Aorta (tissue), 5 donors: ENCODE measurements at places on chromosomes 16 and 17. TPM values are rescaled to one million over a fixed set of nuclear protein-coding genes. Genes with fewer than 3 reads are reported as not detected.
A peak's percentile ranks its signal among the peaks of the same experiment; 100 is the strongest.

- no peak for DNase-seq
- H3K27me3 ChIP-seq, result no peaks in the 10 kb centered on the region
- no peak overlapping the region for H3K27ac ChIP-seq
- no peak overlapping the region for H3K4me3 ChIP-seq
- H3K36me3 ChIP-seq, result no peaks in the 10 kb centered on the region
- no peaks in the 10 kb centered on the region for H3K4me1 ChIP-seq
These were observed 9.5 kb downstream of the IRF8 start for GRCh38 chr16:85908444-85908843.

- H3K27ac ChIP-seq, result no peak overlapping the region
- peaks cover 14% of the 10 kb centered on the region for H3K36me3 ChIP-seq
- H3K4me3 ChIP-seq, result no peak overlapping the region
- no peaks in the 10 kb centered on the region for H3K4me1 ChIP-seq
- H3K27me3 ChIP-seq, result no peaks in the 10 kb centered on the region
These were observed 11.7 kb downstream of the NDUFAB1 start for GRCh38 chr16:23584186-23585076.

- H3K27me3 ChIP-seq, result no peaks in the 10 kb centered on the region
- H3K4me1 ChIP-seq, result no peaks in the 10 kb centered on the region
- no peak overlapping the region for H3K27ac ChIP-seq
- H3K36me3 ChIP-seq, result peaks cover 3% of the 10 kb centered on the region
- no peak overlapping the region for H3K4me3 ChIP-seq
- no peak for DNase-seq
These were observed 293.4 kb downstream of the XYLT1 start for GRCh38 chr16:17177242-17177958.

KRT28 gene
- total RNA-seq, result not detected

BRIP1 gene
- 1.4 TPM for total RNA-seq

- DNase-seq, result no peak
- H3K4me3 ChIP-seq, result no peak overlapping the region
- H3K4me1 ChIP-seq, result no peaks in the 10 kb centered on the region
- H3K36me3 ChIP-seq, result no peaks in the 10 kb centered on the region
- no peaks in the 10 kb centered on the region for H3K27me3 ChIP-seq
These were observed 51.5 kb downstream of the GSG1L start for GRCh38 chr16:28011971-28012445.

- no peaks in the 10 kb centered on the region for H3K27me3 ChIP-seq
- H3K4me3 ChIP-seq, result no peak overlapping the region
- no peaks in the 10 kb centered on the region for H3K4me1 ChIP-seq
- no peak overlapping the region for H3K27ac ChIP-seq
- peak; percentile 45 for DNase-seq
These were observed 122.2 kb downstream of the CCDC182 start for GRCh38 chr17:57622683-57623433.

DNA sequence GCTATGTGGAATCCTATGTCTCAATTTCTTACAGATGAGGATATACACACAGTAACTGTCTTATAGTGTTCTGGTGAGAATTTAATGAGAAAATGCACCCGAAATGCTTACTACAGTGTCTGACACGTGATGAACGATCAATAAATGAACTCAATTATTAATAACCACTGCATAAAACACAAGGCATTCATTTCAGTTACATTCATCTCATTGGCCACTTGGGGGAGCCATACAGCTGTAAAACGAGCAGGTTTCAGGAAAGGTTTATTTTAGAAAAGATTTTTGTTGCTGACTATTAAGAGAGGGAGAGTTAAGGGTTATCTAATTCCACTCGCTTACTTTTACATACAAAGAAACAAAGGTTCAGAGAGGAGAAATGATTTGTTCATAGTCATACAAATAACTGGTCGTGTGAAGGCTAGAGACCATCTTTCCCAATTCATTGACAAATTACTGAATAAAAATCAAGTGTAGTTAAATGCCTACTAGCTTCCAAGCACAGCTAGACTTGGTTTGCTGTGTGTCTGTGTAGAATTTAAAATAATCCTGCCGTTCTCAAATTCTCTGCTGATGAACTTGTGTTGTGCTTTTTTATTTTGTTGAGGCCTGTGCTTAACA lies 160.1 kb downstream of the MAP2K4 start:
- H3K27ac ChIP-seq, result no peak overlapping the region
- DNase-seq, result no peak
- no peaks in the 10 kb centered on the region for H3K27me3 ChIP-seq
- H3K36me3 ChIP-seq, result no peaks in the 10 kb centered on the region
- H3K4me1 ChIP-seq, result peaks cover 4% of the 10 kb centered on the region

SCPEP1 gene
- total RNA-seq, result 81.1 TPM

DNA sequence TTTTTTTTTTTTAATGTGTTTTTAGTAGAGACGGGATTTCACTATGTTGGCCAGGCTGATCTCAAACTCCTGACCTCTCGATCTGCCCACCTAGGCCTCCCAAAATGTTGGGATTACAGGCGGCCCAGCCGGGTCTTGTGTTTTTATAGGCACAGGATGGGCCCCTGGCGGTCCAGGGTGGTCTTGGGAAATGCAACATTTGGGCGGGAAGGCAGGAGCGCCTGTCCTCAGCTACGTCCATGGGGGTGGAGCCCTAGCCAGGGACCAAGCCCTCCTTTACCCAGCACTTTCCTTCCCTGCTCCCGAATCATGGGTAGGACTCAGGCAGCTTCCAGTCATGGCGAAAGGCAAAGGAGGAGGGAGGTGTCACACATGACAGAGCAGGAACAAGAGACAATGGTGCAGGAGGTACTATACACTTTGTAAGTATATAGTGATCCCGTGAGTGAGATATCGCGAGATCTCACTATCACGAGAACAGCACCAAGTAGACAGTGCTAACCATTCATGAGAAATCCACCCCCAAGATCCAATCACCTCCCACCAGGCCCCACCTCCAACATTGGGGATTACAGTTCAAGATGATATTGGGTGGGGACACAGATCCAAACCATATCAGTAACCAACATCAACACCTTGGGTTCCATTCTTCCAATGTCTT lies 226.7 kb upstream of the WSCD1 start:
- H3K27me3 ChIP-seq, result no peaks in the 10 kb centered on the region
- H3K27ac ChIP-seq, result no peak overlapping the region
- H3K4me3 ChIP-seq, result no peak overlapping the region
- no peaks in the 10 kb centered on the region for H3K36me3 ChIP-seq
- no peak for DNase-seq

DNA sequence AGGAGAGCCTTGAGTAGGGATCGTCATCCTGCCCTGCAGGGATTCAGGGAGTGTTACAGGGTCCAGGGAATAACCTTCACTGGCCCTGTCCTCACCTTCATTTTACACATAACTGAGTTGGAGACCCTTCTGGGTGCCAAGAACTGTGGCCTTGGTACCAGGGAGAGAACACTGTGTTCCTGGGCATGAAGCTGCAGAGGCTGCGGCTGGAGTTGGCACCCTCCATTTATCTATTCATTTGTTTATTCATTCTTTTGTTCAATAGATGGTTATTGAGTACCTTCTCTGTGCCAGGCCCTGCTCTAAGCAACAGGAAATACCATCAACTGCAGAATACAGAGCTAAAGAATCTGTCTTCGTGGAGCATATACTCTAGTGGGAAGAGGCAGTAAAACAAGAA lies 6.7 kb downstream of the ABCC3 start:
- no peaks in the 10 kb centered on the region for H3K27me3 ChIP-seq
- no peaks in the 10 kb centered on the region for H3K36me3 ChIP-seq
- no peak overlapping the region for H3K4me3 ChIP-seq
- H3K4me1 ChIP-seq, result no peaks in the 10 kb centered on the region
- no peak overlapping the region for H3K27ac ChIP-seq

DNA sequence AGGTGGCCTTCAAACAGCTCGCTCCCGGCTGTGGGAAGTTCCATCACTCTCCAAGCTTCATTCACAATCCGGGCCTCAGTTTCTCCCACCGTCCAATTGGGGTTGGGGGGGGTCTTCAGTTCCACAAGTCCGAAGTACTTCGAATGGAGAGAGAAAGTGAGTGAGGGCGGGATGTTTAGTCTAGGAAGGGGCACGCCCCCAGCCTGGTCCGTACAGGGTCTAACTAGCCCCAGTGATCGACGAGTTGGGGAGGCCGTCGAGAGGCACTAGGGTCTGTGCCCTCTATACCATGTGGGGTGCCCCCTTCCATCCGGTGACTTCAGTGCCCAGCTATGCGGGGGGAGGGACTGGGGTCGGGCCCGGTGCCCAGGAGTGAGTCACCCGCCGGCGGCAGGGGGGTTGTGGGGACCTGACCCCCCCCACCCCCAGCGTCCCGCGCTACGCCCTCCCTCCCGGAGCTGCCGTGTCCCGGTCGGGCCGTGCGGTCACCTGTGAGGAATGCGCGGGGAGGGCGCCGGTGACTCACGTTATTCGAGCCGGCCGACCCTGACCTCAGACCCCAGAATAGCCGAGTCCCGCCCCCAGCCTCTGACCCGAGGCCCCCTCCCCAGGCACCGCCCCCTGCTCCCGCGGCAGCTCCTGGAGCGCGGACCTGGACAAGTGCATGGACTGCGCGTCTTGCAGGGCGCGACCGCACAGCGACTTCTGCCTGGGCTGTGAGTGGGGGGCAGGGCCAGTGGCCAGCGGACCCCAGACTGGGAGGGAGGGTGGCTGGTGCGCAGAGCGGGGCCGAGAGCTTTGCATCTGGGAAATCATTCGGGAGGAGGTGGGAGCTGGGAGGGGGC lies 658 bp downstream of the TNFRSF12A start:
- no peaks in the 10 kb centered on the region for H3K36me3 ChIP-seq
- H3K4me1 ChIP-seq, result no peaks in the 10 kb centered on the region
- peak; percentile 98 for DNase-seq

DNA sequence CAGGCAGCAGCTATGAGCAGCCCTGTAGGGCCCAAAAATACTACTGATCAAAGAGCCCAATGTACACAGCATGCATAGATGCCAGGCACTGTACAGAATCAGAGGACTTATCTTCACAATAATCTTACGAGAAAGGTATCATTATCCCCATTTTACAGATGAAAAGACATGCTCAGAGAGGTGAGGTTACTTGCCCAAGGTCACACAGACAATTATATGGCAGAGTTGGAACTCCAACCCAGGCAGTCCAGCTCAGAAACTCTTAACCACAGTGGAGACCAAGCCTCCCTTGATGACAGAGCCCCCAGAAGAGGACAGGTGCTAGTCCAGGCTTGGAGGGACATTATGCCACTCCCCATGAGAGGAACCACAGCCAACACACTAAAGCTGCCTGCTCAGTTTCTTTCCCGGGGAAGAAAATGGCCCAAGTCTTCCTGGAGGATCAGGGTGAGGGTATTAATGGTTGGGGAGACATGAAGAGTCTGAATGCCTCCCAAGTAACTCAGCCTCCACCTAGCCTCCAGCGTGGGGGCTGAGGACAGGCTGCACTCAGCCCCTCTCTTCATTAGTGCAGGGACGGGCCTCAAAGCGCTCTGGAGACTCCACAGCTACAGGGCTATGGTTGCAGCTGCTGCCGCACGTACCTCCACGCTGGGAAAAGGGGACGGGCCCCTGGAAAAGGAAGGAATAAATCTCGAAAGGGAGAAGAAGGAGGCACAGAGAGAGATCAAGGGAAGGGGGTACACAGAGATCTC lies 826 bp downstream of the UNC119 start:
- H3K4me3 ChIP-seq, result peak overlapping the region; percentile 71
- no peak overlapping the region for H3K27ac ChIP-seq
- no peaks in the 10 kb centered on the region for H3K27me3 ChIP-seq
- DNase-seq, result peak; percentile 61

DNA sequence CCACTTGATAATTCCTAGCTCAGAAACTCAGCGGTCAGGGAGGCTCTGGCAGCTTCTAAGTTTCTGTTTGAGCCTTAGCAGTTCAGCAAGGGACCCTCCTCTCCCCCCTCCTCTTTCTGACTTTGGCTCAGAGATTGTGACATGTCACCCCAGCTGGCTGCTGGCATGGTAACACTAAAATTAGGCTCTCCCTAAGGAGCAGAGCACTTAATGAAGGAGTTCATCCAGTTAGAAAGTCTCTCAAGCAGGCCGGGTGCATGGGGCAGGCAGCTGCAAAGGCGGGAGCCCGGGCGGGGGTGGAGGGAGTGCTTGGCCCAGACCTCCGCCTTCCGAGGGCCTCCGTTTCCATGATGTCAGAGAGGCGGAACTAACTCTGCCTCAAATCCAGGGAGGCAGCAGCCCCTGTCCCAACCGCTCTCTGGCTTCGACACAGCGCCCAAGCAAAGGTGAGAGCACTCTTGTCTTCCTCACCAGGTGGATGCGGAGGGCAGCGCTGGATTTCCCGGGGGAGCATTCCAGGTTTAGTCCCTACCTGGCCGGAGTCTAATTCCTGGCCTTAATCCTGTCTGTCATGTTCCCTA lies 128.0 kb upstream of the PLCG2 start:
- no peak overlapping the region for H3K4me3 ChIP-seq
- H3K27ac ChIP-seq, result no peak overlapping the region
- no peaks in the 10 kb centered on the region for H3K4me1 ChIP-seq
- no peaks in the 10 kb centered on the region for H3K36me3 ChIP-seq
- H3K27me3 ChIP-seq, result no peaks in the 10 kb centered on the region

- no peak overlapping the region for H3K4me3 ChIP-seq
- no peaks in the 10 kb centered on the region for H3K4me1 ChIP-seq
These were observed 270.2 kb upstream of the CPHXL start for GRCh38 chr16:75996491-75996890.

PLCG2 gene
- 21.2 TPM for total RNA-seq

CCL14 gene
- total RNA-seq, result 224 TPM

CLEC10A gene
- 29.1 TPM for total RNA-seq

DNA sequence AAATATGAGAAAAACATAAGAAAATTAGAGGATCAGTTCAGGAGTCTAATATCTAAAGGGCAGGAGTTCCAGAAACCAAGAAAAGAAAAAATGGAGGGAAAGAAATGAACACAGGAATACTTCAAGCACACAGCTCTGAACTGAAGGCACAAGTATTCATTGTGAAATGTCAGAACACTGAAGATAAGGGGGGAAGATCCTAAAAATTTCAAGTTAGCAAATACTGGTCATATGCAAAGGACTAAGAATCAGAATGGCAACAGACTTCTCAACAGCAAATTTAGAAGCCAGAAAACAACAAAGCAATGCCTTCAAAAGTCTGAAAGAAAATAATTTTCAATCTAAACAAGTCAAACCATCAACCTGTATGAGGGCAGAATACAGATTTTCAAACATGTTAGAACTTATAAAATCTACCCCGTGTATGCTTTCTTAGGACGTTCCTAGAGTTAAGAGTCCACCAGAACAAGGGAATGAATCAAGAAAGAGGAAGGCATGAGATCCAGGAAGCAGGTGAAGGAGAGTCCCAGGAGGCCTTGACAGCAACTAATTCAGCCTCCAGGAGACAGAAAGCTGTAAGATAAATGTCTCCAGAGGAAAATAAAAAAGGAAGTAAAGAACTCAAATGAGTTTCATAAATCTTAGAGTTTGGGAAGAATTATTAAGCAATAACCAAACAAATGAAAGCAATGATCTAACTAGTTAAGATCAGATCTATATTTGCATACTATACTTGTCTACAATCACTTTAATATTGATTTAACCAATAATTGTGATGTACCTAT lies 2.8 kb downstream of the BRD7 start:
- no peak overlapping the region for H3K27ac ChIP-seq
- peak overlapping the region; percentile 18 for H3K4me3 ChIP-seq
- DNase-seq, result no peak
- peaks cover 4% of the 10 kb centered on the region for H3K4me1 ChIP-seq

- H3K27me3 ChIP-seq, result no peaks in the 10 kb centered on the region
- no peaks in the 10 kb centered on the region for H3K4me1 ChIP-seq
These were observed 138.6 kb downstream of the CDH8 start for GRCh38 chr16:61897657-61898056.

GRCh38 chr17:18323007-18323406 lies 7.9 kb downstream of the SMCR8 start:
- H3K4me1 ChIP-seq, result no peaks in the 10 kb centered on the region
- peaks cover 3% of the 10 kb centered on the region for H3K36me3 ChIP-seq
- no peaks in the 10 kb centered on the region for H3K27me3 ChIP-seq
- H3K4me3 ChIP-seq, result no peak overlapping the region

ATF7IP2 gene
- 15.5 TPM for total RNA-seq

SP2 gene
- total RNA-seq, result 14.3 TPM
